ENCODE measurements at places on chromosomes 13 and 19.

DNA sequence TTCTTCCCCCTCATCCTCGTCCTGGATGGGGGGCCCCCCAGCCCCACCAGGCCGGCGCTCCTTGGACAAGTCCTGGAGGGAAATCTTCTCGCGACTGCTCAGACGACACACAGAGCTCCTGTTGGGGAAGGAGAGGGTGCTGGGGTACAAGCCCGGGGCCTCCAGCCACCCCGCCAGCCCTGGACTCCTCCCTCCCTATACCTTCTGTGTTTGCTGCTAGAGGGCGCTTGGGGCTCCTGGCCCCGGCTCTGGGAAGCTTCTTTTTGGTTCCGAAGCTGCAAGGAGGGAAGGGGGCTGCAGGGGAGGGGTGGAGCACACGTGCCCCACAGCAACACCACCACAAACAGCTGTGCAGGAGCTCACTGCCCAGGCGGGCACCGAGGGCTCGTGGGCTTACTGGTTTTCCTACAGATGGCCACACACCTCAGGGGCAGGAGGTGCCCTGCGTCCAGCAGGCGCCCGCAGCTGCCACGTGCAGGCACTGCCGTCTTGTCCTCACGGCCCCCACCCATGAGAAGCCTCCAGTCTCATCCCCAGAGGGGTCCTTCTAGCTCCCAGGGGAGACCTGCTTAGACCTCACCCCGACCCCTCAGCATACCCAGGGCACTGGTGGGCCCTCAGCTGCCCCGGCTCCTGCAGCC is 20.5 kb downstream of the EPS8L1 start:
- no peak for DNase-seq

DNA sequence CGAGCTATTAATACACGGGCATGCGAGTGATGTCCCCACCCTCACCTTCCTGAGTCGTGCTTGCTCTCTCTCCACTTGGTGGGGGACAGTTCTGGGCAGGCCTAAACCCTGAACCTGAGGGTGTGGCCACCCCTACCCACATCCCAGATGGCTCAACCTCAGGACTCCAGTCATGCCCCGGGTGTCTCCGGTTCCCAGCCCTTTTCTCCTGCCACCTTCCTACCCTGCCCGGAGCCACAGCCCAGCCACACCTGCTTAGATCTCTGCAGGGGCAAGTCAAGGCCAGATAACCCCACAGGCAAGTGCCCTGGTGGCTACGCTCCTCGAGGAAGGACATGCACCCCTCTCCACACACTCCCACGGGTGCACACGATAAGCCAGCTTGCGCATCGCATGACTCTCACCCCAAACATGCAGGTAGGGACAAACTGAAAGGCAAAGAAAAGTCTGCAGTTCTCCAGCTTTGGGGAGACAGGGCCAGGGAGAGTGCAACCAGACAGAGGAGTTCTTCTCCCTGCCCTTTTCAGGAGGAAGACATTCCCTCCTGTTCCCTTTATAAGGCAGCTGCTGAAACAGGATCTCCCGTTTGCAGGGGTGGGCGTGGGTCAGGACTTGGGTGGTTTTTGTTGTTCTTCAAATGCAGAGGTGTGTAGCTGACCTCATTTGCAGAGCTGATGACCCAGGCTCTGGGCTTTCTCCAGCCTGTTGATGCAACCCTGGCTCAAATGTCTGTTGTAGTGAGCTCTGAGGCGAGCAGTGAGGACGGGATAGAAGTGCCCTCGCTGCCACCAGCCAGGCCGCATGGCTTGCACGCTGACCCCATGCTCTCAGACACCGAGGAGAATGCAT is 88.6 kb downstream of the DPF1 start:
- DNase-seq, result no peak

DNA sequence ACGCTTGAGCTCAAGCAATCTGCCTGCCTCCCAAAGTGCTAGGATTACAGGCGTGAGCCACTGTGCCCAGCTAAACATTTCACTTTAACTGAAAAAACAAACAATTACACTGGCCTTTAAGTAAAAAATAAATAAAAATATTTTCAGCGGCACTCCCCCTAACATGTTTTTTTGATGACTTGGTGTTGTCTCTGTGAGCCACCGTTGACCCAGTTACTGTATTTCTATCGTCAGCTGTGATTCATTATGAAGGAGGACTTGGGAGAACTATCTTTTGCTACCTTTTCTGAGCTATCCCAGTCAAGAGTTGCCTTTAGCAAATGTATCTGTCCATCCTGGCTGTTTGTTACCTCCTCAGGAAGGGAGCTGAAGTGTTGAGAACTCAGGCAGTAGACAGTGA is 18.5 kb upstream of the C19orf33 start:
- no peak for DNase-seq

DNA sequence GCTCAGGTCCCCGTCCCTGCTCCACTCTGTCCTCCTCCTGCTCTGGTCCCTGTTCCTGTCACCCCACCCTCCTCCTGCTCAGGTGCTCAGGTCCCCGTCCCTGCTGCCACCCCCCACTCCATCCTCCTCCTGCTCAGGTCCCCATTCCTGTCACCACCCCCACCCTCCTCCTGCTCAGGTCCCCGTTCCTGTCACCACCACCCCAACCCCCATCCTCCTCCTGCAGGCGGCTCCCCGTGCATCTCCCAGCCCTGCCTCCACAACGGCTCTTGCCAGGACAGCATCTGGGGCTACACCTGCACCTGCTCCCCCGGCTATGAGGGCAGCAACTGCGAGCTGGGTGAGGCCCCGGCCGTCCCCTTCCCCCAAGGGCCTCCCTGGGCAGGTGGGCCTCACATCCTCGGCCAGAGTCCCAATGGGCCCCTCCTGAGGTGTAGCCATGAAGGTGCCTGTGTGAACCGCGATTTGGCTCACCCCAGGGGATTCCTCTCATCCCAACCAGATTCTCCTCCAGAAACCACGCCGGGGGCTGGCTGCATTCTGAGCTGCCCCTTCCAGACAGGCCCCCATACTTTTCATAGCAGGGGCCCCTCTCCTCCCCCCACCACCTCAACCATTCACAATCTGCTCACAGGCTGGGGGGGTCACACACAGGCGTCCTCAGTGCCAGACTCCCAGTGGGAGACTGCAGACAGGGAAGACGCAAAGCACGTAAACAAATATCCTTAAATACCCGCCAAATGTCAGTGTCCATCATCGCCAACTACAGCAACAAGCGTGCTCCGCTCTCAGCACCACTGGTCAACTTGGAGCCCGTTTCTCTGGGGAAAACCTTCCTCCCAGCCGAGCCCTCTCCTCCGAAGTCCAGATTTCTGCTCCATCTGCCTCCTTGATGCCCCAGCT is 4.6 kb downstream of the PROZ start:
- no peak for DNase-seq

DNA sequence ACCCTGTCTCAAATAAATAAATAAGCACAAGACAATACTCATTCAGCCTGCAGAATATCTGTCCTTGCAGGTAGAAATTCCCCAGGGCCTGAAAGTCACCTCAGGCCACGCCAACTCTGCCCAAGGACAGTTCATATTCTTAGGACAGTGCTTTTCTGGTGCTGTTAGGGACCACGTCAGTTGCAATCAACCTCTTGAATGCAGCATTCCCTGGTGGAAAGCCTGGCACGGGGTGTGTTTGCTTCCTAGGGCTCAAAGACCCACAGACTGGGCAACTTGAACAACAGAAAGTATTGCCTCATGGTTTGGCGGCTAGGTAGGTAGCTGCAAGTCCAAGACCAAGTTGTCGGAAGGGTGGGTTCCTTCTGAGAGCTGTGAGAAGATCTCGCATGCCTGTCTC is 160.3 kb downstream of the KCTD15 start:
- no peak for DNase-seq

GRCh38 chr19:16252459-16253205 is 54.9 kb downstream of the AP1M1 start:
- DNase-seq, result no peak

DNA sequence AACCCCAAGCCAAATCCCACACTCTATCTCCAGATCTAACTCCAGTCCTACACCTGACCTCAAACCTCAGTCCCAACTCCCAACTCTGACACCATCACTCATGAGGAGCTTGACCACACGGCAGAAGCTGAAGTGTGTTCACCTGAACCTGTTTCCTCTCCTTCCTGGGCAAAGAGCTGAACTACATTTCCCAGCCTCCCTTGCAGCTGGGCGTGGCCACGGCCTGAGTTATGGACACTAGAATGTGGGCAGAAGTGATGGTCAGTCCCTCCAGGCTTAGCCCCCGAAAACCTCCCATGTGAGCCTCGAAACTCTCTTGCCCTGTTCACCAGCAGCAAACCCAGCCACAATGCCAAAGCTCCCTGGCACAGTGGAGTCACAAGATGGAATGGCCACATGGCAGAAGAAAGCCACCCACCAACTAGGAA is 19.5 kb upstream of the MEIS3 start:
- DNase-seq, result no peak

DNA sequence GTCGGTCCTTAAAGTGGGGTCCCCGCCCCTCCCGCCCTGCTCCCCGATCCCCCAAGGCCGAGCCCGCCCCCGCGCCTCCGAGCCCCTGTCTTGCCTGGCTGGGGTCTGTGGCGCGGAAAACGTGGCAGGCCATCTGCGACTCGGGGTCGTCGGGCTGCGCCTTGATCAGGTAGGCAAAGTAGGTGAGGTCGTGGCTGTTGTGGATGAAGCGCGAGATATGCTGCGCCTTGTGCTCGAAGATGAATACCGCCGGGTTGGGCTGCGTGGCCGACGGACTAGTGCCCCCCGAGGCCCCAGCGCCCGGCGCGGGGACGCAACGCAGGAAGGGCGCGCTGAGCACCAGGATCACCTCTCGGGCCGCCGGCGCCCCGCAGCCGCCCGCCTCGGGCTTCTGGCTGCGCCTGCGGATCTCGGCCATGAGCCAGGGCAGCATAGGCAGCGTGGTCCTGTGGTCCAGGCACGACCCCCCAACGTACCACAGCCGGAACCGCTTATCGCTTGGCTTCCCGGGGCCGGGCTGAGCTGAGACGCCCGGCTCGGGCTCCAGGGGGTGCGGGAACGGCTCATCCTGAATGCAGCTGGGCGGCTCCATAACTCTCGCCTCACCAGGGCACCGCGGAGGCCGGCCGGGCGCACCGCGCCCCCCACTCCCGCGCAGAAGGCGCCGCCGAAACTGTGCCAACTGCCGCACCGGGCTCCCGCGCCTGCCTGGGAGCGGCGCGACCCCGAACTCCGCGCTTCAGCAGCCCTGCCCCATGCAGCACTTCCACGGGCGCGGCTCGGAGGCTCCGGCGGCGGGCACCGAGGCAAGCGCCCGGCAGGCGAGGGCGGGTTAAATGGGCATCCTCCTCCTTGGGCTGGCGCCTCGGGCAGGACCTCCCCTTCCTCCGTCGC is 546 bp downstream of the TBC1D4 start:
- DNase-seq, result no peak

GRCh38 chr19:49390929-49391359 is 2.9 kb downstream of the KASH5 start:
- no peak for DNase-seq

- no peak for DNase-seq
Measured at GRCh38 chr19:604355-604754, 14.7 kb downstream of the HCN2 start.

DNA sequence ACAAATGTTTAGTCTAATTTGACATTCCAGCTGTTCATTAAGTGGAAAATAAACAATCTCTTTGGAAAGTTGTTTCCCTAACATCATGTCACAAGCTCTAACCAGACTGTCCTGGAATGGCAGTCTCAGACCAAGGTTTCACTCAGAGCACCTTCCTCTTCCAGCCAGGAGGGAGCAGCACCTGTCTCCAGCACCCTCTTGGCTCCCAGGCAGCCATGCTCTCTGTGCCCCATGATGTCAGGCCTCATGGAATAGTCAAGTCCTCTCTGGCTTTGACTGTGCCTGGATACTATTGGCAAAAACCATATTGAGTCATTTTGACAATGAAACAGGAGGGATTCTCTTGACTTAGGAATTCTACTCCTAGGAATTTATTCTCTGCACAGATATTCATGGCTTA is 171.4 kb downstream of the OXGR1 start:
- DNase-seq, result no peak

DNA sequence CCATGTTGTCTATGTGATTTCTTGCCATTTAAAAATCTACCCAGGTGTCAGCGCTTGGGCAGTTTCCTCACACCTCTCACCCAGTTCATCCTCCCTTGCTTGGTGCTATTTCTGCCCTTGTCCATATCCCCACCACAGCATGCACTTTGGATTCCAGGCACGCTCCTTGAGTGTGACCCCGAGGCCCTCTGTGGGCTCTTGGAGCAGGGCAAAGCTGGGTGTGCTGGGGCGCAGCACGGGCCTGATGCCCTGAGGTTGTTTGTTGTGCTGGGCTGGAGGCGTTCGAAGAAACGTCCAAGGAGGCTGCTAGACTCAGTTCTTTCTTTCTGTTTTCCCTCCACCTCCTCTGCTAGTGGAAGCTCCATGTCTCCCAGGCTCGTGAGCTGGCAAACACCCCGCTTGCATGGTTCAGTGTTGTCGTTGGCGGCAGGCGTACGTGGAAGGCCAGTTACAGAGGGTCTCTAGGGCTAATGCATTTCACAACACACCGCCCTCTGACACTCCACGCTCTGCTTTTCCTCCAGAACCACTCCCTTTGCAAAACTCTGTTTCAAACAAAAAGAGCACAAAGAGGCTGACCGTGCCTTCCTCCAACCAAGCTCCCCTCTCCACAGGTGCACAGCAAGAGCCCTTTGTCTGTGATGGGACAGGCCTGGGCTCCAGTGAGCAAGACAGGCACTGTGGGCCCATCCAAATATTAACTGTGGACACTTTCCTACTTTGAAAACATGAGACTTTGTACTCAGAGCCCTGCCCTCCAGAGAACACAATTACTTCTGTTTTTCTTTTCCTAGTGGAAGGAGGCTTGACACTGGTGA is 117.7 kb upstream of the GJB6 start:
- DNase-seq, result no peak

DNA sequence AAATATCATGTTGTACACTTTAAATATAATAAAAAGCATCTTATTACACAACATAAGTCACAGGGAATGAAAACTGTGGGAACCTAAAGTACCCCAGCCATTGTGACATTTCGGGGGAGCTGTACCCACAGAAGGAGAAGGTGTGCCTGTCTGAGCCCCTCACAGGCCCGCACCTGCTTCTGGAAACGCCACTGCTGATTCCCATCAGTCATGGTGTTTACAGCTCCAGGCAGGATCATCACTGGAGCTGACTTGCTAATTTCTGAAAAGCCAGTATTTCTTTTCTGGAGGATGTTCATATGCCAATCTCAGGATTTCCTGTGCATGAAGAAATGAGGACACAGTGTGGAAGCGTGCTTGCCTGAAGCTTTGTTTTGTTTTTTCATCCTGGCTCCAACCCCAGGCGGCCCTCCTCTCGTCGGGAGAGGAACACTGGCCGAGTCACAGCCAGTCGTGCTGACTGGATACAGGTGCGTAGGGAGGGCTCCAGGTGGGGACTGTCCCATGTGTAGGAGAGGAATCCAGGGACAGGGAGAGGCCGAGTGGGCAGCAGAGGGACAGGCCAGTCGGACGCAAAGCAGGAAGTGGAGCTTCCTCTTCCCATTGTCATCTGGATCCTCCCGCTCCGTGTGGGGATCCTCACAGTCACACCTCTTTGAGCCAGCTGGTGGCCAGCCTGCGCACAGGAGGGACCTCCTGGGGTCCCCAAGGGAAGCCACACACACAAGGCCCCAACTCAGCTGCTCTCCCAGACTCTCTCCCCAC is 4.2 kb upstream of the ATP12A start:
- no peak for DNase-seq
